DMS153 (cell line): ENCODE measurements at places on chromosomes 3 and 15.

GRCh38 chr3:42683875-42684598, 1.3 kb upstream of the KLHL40 start:
- no peak for DNase-seq

DNA sequence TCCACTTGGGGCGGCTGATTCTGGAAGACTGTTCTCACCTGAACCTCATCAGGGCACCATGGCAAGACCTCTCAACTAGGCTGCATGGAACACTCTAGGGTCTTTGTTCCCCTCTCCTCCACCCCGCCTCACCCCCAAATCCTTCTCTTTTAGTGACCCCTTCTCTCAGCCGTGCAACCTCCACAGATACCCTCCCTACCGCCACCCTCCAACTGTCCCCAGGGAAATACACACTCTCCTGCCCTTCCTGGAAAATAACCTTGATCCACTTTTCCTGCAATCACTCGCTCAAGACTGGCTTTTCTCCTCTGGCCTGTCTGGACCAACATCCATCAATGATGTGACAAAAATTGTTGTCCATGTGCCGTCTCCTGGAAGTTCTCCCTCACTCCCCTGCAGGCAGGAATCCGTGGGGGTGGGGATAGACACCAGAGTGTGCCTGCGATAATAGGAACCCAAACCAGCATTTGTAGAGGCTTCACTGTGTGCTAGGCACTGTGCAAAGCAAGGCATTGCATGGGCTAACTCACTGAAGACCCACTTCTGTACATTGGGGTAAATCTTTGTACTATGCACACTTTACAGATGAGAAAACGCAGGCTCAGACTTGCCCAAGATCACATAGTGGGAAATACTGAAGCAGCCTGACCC, 160.1 kb upstream of the UBE2E1 start:
- no peak for DNase-seq

DNA sequence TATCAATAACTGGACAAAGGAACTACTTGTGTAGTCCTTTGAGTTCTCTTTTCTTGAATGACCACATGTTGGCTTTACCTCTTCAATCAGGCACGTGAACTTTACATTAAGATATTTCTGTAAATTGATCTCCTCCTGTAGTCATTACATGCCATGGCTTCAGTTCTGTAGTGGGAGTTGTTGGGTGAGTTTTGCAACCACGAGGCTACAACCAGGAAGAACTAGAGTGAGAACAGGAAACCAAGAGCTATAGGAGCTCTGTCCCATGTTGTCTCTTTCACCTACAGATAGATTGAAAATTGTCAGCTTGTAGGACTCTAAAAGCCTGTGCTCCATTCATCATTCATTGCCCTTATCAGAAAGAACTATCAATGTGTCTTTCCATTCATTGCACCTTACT, 2.0 kb downstream of the RSRC1 start:
- no peak for DNase-seq

DNA sequence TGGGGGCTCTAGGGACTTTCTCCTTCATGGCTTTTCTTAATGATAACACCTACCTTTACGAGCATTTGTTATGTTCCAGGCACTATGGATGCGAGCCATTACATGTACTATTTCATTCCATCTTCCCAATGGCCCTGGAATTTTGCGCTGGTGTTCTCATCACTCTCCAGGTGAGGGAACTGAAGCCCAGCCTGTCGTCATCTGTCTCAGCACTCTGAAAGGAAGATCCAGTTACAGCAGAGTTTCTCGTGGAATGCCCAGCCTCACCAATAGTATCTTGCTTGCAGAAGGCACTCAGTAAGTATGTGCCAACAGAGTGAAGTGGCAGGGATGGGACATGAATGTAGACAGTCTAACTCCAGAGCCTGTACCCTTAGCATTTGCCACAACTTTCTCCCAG, 56.8 kb downstream of the NOX5 start:
- no peak for DNase-seq

- no peak for DNase-seq
Measured at GRCh38 chr15:83510001-83510400, 62.9 kb downstream of the SH3GL3 start.

GRCh38 chr15:41183581-41183980, 47.0 kb downstream of the EXD1 start:
- no peak for DNase-seq

DNA sequence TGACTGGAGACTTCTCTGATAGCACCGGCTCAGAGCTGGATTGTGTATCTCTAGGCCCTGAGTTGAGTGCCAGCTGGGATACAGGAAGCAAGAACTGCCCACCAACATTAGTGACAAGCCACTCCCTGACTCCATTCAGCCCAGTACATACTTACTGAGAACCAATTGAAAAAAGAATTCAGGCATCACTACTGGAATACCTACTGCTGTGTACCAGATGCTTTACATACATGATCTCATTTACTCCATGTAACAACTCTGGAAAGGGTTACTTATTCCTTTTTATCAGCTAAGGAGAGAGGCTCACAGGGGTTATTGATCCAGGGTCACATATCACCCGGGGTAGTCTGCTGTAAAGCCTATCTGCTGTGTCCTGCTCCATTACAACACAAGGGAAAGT, 1.3 kb upstream of the SYN2 start:
- DNase-seq = no peak

DNA sequence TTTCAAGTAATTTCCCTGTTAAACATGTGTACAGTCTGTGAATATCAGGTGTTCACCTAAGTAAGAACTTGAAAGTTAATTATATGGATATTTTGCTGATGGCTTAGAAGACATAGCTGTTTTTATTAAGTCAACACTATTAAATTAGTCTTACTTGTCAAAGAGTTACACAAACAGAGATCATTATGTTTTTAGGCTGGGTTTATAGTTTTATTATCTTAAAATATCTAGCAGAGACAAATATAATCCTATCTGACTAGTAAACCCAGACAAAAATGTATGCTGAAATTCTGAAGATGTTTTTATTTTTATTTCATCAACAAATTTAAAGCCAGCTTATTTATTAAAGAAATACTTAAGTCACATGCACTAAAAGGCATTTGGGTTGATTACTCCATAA, 51.2 kb upstream of the CCK start:
- no peak for DNase-seq

DNA sequence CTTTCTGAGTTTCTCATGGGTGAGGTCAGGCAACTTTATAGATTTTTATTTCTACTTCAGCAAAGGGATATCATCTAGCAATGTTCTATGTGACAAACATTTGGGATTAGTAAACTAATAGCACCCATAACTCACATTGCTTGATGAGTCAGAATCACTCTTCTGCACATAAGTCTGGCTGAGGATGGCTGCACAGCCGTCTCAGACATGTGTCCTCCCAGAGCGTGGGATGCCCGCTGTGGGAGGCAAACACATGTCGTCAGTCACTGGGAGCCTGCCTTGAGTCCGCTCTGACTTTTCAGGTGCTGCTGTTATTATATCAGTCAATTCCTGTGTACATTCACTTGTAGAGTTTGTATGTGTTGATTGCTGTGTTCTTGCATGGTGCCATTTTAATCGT, 230.7 kb upstream of the TRIM42 start:
- no peak for DNase-seq

DNA sequence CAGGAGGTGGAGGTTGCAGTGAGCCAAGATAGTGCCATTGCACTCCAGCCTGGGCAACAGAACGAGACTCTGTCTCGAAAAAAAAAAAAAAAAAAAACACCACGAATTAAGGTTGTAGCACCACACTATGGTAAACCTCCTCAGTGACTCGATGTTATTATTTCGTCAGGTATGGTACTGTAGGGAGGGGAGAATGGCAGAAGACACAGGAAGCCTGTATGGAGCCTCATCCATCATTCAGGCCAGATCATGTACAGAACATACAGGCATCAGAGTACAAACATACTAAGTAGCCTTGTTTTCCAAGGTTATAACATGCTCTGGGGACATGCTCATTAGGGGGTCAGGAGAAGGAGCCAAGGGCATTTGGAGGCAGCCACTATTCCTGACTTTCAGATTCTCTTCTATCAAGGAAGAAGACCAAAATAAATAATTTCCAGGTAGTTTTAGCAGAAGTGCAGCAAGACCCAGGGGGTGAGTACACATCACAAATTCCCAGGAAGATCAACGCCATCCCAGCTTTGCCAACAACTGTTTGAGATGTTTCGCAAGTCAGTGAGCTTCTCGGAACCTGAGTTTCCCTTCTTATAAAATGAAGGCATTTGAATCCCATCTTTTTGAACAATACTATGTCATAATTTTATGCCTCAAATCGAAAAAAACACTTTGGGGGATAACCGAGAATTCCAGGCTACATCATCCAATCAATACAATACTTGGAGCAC, 79.8 kb downstream of the FOXP1 start:
- no peak for DNase-seq

GRCh38 chr3:138412821-138413551, 21.4 kb upstream of the ESYT3 start:
- DNase-seq = no peak

- DNase-seq = no peak
Measured at GRCh38 chr3:114809668-114810413, 337.2 kb downstream of the ZBTB20 start.

DNA sequence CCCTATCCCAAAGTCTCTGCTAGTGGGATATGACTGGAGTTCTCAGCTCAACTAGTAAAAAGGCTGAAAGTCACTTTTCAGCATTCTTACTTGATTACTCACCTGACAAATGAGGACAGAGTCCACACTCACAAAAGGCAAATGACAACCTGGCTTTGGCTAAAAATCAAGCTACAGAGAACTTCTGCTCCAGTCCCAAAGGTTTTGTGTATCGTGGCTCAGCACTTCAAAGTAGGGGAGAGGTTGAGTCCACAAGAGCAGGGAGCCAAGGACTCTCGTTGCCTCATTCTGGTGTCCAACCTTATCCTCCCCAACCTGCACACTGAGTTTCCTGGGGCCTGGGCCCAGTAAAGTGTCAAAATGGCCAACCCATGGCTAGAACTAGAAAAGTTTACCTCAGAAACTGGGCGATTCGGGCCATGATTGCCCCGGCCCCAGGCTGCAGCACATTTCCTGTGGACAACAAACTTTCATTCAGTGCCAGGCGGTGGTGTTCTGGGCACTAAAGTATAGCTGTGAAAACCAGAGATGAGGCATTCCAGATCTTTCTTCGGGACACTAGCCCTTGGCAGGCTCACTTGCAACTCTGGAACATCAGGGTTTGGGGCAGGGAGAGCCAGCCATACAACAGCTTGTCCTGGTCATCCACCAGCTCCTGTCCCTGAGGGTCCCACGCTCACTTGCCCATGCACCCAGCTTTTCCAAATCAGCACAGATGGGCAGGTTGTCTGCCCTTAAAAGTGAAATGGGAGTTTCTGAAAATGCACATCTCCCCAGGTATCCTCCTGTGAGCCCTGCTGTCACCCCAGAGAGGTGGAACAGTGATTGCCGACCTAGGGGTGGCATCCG, 3.1 kb downstream of the ACAA1 start:
- DNase-seq = no peak
